ENCODE measurements at places on chromosomes 7 and 10. TPM values are rescaled to one million over a fixed set of nuclear protein-coding genes. Genes with fewer than 3 reads are reported as not detected.

The HDAC9 gene
- total RNA-seq: 2.0 TPM

The ZNF727 gene
- total RNA-seq: 2.5 TPM

DNA sequence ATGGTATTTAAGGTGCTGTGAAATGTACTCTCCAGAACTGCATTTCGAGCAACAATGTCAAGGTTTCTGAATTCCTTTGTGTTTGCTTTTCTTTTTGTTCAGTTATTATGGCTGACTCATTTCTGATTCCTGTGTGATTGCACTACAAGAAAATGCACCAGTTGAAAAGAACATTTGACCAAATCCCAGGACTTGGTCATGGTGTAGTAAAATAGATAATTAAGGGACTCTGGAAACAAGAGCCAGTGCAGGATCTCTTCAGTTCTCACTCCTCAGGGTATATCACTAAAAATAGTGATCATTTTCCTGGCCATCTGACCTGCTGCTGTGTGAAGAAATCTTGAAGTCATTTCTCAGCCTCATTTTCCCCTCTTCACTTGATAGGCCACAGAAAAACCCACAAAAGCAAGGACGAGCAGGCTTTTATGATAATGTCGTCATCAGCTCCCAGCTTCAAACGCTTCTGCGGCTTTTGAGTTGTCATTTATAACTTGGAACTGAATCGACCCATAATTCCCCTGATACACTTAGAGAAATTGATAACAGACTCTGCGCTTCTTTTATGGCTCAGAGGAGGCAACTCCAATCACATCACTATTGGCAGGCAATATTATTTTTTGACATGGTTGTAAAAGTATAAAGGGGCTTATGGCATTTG lies 274.7 kb downstream of the HDAC9 start:
- DNase-seq: no peak

GRCh38 chr7:114715907-114716306 lies 206.0 kb upstream of the MDFIC start:
- no peak for DNase-seq

- no peak for DNase-seq
Observed at GRCh38 chr7:79653136-79653631, 199.7 kb upstream of the MAGI2 start.

GRCh38 chr7:15916681-15917380 lies 230.3 kb upstream of the MEOX2 start:
- DNase-seq: no peak

- no peak for DNase-seq
Observed at GRCh38 chr7:30635798-30636197, 41.1 kb downstream of the GARS1 start.

DNA sequence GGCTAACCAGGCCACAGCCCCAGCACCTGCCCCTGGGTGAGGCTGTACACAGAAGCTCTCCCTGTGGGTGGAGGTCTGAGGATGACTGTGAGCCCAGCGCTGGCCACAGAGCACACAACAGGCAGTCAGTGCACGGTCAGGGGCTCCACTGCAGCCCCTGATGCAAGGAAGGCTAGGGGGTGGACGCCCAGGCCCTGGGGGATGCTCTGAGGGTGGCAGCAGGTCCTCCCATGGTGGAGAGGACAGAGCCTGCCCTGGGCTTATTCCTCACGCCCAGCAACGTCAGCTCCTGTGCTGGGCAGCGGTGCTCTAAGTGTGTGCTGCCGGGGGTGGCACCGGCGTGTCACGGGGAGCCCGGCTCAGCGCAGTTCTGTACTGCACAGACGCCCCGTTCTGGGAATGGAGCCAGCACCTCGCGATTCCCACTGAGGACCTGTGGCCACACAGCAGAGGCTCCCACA lies 223.2 kb downstream of the MAD1L1 start:
- DNase-seq: no peak

GRCh38 chr10:95250856-95251255 lies 39.9 kb downstream of the PDLIM1 start:
- no peak for DNase-seq

- DNase-seq: no peak
Observed at GRCh38 chr7:151552352-151553028, 32.8 kb upstream of the RHEB start.

- DNase-seq: no peak
Observed at GRCh38 chr10:87925570-87925969, 62.1 kb downstream of the PTEN start.

DNA sequence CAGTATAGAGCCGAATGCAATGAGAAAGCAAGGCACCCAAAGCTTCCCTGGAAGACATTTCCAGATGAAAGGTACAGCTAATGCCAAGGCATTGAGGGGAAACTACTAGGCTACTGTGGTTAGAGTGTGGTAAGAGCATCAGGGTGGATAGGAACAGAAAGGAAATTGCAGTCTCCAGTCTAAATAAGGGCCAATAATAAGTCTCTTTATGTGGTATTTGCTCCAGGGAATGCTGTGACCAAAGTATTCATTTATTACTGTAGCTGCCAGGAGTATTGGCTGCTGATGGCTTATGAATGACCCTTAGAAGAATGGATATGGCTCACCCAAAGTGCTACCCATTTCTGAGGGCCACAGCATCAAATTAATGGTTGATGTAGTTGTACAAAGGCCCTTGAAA lies 30.1 kb upstream of the POT1 start:
- DNase-seq: no peak

Measured in naive thymus-derived CD8-positive, alpha-beta T cell (primary cell).